ENCODE measurements at places on chromosomes 5 and 9.

GRCh38 chr9:1510712-1511111 is 460.6 kb downstream of the DMRT2 start:
- no peak for DNase-seq

DNA sequence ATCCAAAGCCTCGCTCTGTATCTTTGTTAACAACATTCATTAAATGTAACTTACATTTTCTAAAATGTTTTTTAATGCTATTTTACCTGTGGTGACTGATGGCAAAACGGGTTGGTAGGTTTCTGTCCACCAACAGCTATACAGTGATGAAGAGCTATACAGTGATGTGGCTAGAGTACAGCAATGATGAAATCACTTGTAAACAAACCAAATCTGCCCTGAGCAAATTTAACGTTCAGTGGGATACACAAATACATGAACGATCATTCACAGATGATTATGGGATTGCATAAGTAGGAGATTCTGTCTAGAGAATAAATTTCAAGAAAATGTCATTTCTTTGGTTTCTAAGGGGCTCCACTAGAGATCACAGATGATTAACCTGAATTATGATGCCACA is 132.7 kb downstream of the MPDZ start:
- no peak for DNase-seq

DNA sequence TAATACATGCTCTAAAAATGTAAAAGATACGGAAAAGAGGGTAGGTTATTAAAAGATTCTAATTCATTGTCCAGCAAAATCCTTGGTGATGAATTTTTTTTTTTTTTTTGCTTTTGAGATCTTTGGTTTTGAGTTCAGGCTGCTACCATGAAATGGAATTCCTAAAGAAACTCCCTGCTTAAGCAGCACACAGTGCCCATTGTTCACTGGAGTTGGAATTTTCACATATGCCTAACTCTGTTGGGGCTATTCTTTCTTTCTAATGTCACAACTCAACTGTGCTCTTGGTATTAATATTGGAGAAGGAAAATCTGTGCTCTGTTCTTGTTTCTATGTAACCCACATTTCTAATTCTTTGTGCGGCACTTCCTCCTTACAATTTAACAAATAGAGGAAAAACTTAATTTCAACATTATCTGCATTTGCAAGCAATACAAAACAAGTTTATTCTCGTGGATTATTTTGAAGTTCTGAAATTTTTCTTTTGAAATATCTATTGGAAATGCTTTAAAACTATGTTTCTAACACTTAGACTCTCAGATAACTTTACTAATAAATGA is 21.6 kb downstream of the MATR3 start:
- no peak for DNase-seq

- no peak for DNase-seq
These were observed 97.1 kb downstream of the SLC44A1 start for GRCh38 chr9:105341434-105342146.

- DNase-seq, result no peak
These were observed 1.9 kb downstream of the HOMER1 start for GRCh38 chr5:79512049-79512448.

- DNase-seq, result no peak
These were observed 23.4 kb downstream of the CETN3 start for GRCh38 chr5:90386099-90386710.

DNA sequence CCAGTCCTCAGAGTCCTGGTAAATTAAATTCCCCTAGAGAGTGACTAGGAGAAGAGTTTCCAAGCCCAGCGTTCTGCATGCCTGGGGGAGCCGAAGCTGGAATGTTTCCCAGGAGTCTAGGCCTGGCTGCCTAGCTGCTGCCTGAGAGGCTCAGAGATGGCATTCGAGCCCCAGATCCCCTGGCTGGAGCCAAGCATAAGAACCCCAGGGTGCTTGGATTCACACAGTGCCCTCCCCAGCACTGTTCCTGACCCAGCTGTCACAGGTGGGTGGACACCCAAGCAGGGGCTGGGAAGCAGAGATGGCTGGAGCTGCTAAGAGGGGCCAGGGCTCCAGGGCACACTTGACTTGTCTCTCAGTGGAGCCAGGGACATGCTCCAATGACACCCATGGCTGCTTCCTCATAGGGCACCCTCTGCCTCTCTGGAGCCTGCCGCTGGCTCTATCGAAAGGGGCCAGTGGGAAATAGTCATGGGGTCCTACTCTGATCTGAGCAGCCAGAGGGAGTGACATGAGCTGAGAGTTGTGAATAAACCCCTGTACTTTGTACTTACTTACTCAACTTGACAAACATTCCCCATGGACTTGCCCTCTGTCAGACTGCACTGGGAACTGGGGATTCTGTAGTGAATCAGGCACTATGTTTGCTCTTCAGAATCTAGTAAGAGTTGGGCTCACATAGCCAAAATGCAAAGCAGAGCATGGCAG is 62.6 kb upstream of the XPA start:
- no peak for DNase-seq

DNA sequence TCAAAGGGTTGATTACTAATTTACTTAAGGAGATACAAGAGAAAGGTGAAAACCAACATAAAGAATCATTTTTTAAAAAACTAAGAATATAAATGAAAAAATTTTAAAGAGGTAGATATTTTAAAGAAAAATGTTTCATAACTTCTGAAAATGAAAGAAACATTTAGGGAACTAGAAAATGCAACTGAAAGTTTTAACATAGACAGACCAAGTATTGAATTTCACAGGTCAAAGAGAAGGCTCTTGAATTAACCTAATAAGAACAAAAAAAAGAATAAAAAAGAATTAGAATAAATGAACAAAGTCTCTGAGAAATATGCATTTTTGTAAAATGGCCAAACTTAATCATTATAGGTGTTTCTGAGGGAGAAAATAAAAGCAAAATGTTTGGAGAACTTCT is 16.1 kb upstream of the FAM174A start:
- no peak for DNase-seq

DNA sequence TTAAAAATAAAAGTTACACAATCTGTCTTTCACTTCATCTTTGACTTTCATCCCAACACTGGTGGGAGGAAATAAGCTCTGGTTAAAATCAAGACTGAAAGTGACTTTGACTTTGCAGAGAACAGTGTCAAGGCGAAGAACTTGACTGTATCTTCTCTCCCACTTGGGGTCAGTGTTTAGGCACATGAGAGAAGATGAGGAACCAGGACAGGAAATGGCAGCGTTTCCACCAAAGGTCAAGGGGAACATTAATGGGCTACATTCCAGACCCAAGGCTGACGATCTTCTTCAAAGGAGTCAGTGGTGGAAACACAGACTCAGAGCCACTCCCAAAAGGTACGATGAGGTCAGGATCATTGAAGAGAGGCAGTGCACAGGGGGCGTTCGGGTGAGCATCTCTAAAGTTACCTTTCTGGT is 409.5 kb downstream of the ARHGEF28 start:
- DNase-seq, result no peak

- DNase-seq, result no peak
These were observed 141.3 kb upstream of the NFIB start for GRCh38 chr9:14455243-14455642.

DNA sequence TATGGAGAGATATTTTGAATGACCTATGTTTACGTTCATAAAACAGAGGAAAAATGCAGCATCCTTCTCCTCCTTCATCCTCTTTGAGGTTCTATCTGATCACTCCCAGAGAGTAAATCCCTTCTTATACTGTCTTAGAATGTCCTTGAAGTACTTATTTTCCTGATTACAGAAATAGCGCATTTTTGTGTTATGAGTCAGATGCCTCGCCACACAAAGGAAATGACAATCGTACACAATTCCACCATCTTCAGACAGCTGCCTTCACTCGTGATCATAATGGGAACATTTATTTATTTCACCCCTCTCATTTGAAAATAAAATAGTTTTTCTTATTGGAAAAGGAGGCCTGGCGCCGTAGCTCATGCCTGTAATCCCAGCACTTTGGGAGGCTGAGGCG is 2.4 kb upstream of the GLT6D1 start:
- DNase-seq, result no peak

DNA sequence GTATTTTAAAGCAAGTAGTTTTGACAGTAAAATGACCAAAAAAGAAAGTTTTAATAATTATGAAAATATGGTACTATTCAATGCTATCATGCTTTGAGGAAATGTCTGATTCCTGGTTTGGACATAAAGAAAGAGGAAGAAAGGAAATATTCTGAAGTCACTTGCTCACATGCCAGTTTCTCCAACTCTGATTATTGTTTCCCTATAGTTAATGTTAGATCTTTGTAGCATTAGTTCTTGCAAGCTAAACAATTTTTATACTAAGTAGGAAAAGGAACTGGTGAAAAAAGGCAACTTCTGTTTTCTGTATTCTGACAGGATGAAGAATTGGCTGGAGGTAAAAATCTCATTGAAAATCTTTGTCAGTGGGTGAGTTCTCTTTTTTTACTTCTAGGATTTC is 119.5 kb downstream of the YTHDC2 start:
- no peak for DNase-seq

DNA sequence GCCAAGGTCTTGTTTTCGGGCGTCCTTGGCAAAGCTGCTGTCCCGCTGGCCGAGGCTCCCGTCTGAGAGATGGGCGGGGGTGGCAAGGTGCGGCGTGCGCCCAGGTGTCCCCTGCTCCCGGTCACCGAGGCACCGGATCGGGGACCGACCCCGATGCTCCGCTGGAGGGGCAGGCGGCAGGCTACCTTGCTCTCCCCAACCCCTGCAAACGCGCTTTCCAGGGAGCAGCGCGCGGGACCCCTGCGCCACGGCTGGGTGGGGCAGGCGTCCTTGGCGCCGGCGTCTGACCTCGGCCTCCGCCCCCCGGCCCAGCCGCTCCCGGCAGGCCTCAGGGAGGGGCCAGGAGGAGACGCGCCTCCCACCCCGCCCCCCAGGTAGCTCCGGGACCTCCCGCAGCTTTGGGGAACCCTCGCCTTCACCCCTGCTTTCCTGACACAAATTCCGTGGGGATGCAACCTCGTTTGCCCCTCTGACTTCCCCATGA is 551 bp downstream of the N4BP3 start:
- DNase-seq, result no peak

GRCh38 chr9:36897019-36897418 is 137.0 kb downstream of the PAX5 start:
- DNase-seq, result no peak

- DNase-seq, result no peak
These were observed 969.6 kb upstream of the DMAC1 start for GRCh38 chr9:8769153-8769552.

DNA sequence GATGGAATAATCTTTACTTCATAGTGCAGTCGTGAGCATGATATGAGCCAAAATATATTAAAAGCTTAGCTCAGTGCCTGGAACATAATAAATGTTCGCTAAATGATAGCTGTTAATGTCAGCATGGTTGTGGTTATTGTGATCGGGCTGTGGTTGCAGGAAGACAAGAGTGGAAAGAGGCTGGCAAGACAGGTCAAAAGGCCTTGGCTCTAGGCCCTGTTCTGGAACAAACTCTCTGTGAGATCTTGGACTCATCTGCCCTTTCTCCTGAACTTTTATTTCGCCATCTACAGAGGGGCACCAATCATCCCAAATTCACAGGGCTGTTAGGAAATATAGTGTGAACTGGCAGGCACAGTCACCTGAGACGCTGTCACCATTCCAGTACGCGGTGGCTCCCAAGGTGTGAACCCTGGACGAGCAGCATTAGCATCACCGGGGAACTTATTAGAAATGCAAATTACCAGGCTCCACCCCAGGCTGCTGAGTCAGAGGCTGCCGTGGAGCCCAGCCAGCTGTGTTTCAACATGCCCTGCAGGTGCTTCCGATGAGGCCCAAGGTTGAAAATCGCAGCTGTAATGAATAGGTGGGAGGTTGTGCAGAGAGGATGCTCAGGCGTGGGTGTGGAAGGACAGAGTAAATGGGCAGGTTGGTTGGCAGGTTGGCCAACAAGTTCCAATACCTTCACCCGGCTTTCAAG is 50.2 kb upstream of the SAP30L start:
- DNase-seq, result no peak

- no peak for DNase-seq
These were observed 61.7 kb downstream of the SPEF2 start for GRCh38 chr5:35679357-35679756.
